ENCODE measurements at places on chromosomes 5 and 9.

DNA sequence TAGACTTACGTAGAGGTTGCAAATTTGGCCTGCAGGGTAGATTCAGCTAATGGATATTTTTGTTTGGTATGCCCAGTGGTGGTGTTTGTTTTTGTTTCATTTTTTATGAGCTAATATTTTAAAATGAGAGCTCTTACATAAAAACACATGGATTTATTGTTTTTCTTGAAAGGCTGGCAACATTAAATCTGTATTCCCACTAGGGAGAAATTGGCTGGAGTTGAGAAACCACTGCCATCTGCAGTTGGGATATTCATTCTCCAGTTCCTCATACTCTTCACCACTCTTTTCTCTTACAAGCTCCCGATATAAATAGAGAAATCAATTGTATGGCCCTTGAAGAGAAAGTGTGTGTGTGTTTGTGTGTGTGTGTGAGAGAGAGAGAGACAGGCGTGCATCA lies 143.3 kb downstream of the ALDH1A1 start:
- DNase-seq, result no peak

DNA sequence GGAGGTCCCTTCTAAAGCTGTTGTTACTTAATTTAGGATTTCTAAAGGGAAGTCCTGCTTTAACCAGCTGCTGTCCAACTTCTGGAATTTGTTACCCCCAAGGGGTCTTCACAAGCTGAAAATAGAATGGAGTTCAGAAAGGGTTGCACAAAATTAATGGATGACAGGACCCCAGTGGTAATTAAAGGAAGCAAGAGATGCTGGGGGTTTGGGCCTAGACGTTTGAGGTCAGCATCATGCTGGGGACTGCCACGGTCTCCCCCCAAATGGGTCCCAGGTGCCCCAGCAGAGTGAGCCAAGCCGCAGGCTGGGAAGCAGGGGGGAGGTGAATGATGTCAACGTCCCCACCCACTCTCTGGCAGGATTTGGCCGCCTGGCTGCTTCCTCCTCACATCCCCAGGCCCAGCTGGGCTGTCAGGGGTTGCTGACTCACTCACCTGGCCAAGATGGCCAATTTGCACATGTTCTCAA lies 97.5 kb upstream of the ARAP3 start:
- no peak for DNase-seq

DNA sequence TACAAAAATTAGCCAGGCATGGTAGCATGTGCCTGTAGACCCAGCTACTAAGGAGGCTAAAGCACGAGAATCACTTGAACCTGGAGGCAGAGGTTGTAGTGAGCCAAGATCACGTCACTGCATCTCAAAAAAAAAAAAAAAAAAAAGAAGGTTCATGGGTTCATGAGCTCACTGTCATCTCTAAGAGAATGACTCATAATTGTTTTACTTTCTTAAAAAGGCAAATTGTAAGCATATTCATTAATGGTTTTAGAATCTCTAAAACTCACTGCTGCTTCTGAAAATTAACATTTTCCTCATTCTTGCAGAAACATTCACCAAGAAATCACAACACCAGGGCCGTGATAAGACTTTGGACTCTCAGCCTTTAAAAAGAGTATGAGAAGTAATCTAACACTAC lies 103.6 kb downstream of the GNA14 start:
- no peak for DNase-seq

GRCh38 chr5:27472000-27472763 lies 433.8 kb upstream of the CDH9 start:
- DNase-seq, result no peak

DNA sequence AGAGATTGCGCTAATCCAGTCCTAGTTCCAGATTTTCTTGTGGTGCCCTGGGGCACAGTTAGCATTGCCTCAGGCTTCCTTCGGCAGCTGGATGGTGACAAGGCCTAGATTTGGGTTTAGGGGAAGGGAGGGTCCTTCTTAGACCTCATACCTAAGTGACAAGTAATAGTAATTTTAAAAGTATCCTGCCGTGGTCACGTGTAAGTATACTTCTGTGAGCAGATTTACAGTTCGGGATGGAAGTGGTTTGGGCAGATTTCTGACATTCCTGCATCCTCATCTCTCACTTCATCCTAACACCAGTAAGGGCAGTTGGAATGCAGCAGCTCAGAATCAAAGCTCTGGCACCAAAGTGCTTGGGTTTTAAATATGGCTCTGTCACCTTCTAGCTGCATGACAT lies 71.6 kb downstream of the LRRC70 start:
- DNase-seq, result no peak

DNA sequence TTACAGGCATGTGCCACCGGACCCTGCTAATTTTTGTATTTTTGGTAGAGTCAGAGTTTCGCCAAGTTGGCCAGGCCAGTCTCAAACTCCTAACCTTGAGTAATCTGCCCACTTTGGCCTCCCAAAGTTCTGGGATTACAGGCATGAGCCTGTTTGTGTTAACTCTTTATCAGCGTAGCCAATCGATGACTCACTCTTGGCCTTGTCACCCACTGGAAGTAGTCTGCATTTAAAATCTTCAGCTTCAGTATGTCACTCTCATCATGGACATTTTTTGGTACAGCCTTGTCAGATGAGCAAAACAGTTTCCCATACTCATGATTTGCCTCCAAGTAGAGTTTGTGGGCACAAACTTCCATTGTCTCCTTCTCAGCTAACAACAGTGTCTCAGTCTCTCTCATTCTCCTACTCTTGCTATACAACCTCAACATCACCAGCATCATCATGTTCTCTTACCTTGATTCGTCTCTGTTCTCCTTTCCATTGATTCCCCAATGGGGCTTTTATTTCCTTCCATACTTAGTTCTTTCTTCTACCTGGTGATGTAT lies 22.5 kb downstream of the MUSK start:
- no peak for DNase-seq

DNA sequence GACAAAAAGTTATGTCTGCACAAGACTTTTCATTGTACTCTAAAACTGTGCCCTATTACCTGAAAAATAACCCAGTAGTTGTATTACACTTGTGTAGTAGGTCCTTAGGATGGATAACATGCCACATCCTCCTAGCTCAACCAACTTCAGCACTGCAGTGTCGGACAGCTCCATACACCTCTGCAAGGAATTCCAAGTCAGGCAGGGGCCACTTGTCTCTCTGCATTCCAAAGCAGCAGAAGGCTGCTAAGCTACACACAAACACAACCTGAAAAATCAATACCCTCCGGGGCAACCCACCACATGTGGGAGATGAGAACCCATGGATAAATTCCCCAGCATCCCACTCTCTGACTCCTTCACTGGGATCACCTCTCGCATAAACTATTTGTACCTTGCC lies 50.2 kb downstream of the MED10 start:
- DNase-seq, result no peak

GRCh38 chr5:59462956-59463355 lies 430.6 kb downstream of the PDE4D start:
- no peak for DNase-seq

- no peak for DNase-seq
Observed at GRCh38 chr9:5321058-5321457, 16.5 kb upstream of the RLN2 start.

- no peak for DNase-seq
Observed at GRCh38 chr9:75176037-75176436, 87.7 kb downstream of the OSTF1 start.

DNA sequence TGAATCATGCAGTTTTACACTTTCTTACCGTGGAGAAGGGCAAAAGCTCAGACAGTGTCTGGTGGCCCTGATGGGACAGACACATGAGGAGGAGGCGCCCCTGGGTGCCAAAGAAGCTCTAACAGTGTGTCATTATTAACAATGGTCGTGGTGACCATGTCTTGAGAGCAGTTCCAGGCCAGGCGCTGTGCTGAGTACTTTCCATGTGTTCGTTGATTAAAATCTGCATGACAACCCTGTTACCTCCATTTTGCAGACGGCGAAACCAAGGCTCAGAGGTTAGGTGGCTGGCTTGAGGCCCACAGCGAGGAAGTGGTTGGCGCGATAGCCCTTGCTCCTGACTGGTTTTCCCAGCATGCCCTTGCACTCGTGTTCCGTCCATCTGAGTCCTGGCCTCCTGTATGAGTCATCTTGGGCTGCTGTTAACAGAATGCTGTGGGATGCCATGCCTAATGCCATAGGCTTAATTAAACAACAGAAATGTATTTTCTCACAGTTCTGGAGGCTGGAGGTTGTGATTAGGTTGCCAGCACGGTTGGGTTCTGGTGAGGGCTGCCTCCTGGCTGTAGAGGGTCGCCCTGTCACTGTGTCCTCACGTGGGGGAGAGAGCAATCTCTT lies 92.0 kb downstream of the AMBP start:
- no peak for DNase-seq

GRCh38 chr9:98057138-98057799 lies 737 bp downstream of the NANS start:
- DNase-seq, result no peak

DNA sequence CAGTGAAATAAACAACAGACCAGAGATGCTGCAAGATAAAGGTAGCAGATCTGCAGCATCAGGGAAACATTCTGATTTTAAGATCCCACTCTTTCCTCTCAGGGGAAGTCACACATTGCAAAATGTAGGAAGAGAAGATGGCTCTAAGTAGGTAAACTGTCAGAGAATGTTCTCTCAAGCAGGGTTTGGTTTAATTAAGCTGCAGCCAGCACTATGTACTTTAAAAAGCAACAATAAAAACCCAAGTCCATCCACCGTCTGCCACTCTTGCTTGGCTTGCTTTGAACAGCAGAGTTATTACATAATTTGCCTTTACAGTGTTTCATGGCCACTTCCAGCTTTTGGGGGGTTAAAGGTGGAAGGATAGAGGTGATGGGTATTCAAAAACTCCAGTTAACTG lies 343.2 kb upstream of the DAP start:
- DNase-seq, result no peak

DNA sequence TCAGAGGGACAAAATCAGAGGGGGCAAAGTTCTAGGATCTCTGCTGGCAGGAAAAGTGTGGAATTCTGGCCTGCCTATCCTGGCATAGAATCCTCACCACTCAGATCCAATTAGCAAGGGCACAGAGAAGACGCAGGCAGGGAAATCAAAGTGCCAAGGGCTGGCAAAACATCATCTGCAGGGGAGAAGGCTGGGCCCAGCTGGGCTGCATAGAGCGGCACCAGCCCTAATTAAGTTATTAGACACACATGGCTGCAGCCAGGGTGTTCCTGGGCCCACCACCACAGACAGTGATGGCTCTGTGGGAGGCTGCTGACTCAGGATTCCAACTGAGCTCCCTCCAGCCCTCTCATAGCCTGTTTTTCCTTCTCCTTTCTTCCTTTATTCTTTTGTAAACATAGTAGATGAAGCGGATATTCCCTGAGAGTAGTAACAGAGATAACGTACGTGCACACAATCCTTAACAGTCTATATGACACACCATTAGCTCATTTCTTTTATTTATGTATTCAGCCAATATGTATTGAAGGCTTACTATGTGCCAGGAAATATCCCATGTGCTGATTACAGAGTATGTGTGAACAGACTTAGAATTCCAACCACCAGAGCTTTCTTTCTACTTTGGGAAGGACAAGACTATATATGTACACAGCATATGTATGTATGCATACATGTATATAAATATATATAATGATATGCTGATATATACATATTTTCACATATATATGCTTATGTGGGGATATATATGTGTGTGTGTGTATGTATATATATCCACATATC lies 236.1 kb downstream of the ASTN2 start:
- no peak for DNase-seq

GRCh38 chr9:127482662-127483061 lies 31.4 kb downstream of the LRSAM1 start:
- DNase-seq, result no peak

DNA sequence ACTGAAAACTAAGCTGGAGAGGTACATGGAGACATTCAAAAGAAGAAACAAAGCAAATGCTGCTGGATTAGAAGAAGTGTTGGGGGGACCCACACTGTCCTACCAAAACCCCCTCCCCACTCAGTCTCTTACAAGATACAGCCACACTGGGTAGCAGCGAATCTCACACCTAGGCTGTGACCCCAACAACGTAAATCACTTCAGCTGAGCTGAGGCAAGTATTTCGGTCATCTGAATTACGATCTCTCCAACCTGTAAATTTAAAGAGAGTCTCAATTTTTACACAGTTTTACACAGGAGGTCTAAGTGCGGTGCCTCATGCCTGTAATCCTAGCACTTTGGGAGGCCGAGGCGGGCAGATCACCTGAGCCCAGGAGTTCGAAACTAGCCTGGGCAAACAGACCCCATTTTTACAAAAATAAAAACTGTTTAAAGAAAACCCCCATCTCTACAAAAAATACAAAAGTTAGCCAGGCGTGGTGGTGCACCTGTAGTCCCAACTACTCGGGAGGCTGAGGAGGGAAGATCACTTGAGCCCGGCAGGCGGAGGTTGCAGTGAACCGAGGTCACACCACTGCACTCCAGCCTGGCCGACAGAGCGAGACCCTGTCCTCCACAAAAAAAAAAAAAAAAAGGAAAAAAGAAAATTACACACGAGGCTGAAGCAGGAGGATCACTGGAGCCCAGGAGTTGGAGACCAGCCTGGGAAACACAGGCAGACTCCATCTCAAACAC lies 3.4 kb downstream of the CAMSAP1 start:
- no peak for DNase-seq

- no peak for DNase-seq
Observed at GRCh38 chr5:34487159-34487879, 168.8 kb upstream of the RAI14 start.

GRCh38 chr5:14133394-14133793 lies 9.7 kb upstream of the TRIO start:
- DNase-seq, result no peak

DNA sequence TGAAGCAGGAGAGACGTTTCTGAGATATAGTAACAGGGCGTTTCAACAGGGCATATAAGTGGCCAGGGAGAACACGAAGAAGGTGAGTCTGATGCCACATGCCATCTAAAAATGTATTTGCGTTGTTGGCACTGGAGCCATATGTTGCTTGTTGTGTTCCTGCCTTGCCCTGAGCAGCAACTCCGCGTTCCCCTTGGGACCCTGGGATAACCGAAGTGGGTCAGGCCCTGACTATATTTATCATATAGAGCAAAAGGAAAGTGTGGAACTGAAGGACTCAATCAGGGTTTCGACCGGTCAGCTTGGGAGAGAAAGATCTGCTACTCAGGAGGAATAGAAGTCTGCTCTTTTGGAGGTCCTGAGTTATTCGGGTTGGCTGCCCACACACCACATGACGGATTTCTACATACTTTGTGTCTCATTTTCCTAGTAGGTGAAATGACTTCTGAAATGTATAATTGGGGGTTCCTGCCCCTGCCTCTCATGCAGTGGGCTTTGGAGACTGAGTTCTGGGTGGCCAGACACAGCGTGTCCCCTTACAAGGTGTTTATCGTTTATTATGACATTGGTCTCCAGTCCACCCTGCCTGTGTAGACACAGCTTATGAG lies 3.0 kb downstream of the STC2 start:
- DNase-seq, result no peak

GRCh38 chr5:131633830-131634229 lies 1.2 kb downstream of the RAPGEF6 start:
- no peak for DNase-seq

DNA sequence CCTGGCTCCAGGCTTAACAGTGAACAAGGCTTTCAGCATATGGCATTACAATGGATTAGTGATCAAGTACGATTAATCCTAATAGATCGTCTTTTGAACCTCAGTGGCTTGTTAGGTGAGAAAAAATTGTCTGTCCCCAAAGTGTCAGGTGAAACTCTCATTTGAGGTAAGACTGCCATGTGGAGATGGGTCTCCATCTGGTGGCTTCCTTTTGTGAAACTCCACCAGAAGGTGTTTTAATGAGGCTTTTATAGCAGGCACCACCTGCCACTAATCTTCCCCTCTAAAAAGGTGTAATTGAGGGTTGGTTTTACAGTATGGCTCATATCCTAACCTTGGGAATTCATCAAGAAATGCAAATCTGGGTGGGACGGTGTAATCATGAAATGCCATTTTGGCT lies 471.1 kb upstream of the MPDZ start:
- DNase-seq, result no peak
